Fibroblast of skin of left biceps (primary cell): ENCODE measurements at places on chromosomes 2 and 18.

DNA sequence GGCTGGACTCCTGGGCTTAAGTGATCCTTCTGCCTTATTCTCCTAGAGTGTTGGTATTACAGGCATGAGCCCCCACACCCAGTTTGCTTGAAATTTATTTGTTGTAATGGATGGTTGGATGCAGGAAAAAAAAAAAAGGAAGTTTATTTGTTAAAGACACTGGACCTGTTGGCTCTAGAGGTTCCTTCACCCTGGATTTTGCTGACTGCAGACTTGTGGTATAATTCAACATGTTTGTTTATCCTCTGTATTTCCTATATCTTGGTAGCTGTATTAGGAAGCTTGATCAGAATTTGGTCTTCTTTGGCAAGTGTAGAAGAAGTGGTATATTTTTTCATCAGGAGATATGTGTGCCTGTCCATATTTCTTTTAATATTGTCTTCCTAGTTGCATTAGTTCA, 138.7 kb downstream of the LDLRAD4 start:
- DNase-seq: no peak

DNA sequence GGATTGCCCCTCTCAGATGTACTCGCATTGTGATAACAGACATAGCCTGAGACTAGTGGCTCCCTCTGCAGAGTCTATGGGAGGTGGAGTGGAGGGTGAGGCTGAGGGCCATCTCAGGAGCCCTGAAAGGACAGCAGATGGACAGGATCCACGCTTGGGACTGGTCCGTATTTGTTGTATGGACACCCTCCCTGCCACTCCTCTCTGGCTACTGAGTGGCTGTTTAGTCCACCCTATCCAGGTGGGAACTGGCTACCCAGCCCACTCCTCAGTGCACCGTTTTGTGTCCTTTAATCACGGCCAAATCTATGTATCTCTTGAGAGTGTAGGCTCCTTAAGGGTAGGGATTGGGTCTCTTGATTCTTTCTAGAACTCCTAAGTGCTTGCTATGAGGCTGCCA, 4.5 kb upstream of the GLI2 start:
- DNase-seq: no peak

DNA sequence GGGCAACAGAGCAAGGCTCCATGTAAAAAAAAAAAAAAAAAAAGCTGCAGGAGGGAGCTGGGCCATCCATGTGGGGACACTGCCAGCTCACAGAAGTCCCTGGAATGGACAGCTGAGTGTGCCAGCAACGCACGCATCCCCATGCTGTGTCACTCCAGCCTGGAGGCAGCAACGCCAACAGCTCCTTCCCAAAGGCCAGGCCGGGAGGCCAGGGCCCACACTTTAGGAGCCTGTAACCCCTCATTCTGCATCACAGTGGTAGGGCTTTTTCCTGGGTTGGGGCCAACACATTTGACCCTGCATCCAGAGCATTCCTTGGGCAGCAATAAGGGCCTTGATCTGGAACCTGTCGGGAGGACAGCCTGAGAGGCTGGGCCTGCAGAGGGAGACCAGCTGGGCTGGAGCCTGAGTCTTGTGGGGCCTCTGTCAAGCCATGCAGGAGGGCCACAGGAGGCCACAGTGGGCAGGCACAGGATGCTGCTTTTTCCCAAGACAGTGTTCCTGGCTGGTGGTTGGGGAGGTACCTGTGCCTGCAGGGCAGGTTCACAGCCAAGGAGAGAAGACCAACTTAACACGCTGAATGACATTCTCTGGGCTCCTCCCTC, 16.8 kb upstream of the KCNK3 start:
- DNase-seq: no peak

DNA sequence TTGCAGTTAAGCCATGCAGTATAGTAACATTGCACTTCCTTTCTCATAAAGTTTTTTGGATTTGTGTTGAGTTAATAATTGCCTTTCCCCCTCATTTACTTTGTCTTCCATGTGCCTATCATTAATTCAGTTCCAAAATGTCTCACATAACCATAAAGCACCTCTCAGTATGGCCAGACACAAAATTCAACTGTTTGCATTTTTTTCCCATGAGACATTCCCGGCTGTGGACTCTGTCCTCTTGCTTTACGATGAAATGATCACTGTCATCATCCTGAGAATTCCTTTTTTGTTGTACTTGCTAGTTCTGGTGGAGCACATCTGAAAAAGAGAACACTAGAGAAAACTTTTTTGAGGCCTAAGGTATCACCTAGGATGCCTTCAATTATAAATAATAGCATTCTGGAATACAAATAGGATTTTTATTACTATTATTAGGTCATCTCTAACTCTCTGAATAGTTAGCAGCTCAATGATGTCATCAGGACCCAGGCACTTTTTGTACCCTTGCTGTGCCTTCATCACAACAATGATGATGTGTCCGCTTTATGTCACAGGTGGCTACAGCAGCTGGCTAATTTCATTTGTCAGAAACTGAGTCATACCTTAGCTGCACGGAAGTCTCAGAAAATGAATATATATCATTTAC, 8.5 kb upstream of the ATP8B1 start:
- no peak for DNase-seq

- peak; percentile 2 for DNase-seq
Measured at GRCh38 chr2:140695155-140695554, 1435.7 kb downstream of the LRP1B start.

GRCh38 chr2:160347269-160347863, 146.2 kb downstream of the RBMS1 start:
- no peak for DNase-seq

DNA sequence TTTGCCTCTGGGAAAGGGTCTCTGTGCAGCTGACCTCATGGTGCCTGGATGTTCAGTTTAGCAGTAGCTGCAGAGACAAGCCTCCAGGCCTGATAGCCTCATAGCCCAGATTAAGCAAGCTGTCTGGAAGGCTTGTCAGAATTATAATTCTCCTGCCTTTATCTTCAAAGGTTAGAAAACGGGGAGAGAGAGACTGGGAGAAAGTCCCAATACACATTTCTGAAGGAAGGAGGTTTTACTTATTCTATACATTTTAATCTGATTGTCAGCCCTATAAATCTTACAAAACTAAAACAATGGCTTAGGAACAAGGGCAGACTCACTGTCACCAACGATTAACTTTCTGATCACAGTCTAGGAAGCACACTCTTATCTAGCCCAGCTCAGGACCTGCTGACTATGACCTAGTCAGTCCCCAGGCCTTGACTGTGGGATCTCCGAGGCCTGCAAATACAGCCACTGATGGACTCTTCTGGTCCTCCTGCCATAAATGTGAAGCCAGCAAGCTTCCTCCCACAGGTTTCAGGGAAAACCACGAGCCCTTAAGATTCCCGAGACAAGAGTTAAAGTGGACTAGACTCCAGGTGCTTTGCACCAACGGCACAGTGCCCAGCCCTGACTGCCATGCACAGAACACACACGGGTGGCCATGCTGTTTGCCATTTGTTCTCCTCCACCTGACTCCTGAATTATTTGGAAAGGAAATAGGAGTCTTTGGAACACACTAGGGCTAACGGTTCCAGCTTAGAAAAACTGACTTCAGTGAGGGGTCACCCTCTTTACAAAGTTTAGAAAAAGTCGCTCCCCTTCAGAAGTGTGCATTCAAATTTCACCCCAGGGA, 111.4 kb upstream of the SMAD7 start:
- no peak for DNase-seq

DNA sequence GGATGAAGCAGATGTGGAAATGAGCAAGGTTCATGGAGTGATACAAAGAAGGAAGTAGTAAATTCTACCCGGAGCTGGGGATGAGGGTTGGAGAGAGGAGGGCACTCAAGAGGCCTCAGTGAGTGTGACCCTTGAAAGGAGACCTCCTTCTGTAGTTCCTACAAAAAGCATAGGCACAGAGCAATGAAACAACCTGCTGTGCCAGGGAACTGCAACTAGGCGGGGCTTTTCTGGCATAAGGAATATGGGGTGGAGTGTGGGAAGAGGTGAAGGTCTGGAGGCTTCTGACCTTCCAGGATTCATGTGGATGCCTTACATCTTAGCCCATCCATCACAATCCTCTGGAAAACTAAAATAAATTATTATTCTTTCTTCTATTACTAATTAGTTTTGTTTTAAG, 25.5 kb upstream of the PGAP1 start:
- DNase-seq: no peak

DNA sequence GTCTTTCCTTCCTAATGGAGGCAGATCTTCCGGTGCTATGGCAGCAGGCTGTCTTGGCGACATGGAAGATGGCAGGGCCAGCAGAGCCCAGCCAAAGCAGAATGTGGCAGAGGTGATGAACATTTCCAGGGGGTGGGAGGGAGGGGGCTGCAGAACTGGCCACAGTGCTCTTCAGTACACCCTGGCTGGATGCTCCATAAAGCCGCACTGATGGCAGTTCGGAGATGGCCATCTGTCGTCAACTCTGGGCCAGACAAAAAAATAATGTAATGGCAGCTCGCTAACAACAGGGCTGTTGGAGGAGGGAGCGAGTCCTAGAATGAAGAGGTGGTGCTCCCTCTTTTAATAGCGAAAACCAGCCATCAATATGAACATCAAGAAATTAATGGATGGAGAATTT, 271.0 kb downstream of the ZNF521 start:
- no peak for DNase-seq

DNA sequence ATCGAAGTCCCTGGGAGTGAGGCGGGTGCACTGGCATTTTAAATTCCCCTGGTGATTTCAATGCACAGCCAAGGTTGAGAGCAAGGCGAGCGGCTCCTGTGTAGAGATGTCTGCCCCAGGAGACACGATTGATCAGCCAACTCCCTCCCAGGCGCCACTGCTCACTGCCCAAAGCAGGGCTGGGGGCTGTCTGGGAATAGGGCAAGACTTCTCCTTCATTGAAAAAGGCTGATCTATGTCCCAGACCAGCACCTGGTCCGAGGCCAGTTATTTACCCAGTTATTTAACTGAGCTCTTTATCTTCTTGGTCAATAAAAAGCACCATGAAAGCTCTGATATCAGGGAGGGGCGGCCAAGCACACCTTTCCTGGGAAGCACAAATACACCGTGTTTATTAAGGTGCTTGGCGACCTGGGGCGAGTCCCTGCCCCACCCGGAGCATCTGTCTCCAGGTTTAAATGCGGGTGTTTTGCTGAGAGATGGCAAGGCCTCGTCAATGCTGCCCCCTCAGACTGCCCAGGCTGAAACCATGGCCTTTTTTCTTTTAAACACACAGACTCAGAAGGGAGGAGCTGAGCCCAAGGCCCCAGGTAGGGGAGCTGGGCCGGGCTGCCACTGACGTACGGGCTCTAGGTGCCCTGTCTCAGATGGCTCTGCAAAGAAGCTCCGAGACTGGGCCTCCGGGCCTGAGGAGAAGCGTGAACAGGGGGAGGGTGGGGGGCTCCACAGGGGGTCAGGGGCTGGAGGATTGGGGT, 73.9 kb upstream of the HPCAL1 start:
- no peak for DNase-seq

DNA sequence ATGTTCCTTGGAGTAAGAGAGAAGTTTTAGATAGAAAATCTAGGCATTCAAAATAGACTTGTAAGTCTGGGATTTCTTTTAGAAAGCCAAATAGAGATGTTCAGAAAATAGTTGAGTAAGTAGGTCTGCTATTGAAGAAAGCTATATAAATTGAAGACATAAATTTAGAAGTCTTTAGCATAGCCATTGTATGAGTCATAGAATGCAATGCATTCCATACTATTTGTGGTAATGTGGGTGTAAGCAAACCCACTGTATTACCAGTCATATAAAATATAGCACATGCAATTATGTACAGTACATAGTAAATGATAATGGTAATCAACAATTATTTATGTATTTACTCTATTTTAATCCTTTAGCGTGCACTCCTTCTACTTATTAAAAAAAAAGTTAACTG, 14.1 kb downstream of the MC4R start:
- DNase-seq: peak; percentile 66
